ENCODE measurements at places on chromosomes 3 and 15.

DNA sequence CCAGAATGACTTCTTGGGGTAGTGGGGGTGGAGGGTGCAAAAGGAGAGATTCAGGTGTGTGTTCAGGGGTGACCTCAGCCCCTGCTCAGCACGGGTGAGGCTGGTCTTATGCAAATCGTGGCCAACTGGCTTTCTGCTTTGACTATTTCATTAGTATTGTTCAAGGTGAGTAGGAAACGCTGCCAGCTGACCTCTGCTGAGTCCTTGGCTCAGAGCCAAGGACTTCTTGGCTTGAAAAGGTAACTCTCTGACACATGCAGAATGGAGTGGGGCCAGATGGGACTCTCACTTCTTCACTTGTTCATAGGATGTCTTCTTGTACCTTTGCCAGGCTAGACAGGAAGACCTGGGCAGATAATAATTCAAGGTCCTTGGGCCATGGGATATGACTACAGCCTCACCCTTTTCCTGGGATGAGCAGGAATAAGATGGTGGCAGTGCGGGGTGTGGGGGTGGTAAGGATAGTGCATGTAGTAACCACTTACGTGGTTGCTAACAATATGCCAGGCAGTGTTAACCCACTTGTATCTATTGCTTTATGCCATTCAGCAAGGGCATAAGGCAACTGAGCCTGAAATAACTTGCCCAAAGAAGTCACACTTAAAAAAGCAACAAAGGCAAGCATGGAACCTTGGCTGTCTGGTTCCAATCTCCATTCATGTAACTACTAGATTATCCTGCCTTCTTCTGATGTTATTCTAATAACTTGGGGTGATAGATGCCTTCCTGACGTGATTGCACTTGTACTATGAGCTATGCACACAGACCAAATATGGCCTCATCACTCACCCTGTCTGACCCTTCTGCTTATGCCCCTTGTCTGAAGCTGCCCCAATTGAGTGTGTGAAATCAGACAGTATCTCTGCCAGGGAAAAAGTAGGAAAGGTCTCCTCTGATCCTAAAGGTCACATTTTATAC is 193.1 kb downstream of the NR1D2 start:
- DNase-seq: no peak

GRCh38 chr3:184284696-184285095 is 8.9 kb downstream of the ECE2 start:
- no peak for DNase-seq

- no peak for DNase-seq
Measured at GRCh38 chr3:171615686-171616085, 155.5 kb upstream of the TNIK start.

DNA sequence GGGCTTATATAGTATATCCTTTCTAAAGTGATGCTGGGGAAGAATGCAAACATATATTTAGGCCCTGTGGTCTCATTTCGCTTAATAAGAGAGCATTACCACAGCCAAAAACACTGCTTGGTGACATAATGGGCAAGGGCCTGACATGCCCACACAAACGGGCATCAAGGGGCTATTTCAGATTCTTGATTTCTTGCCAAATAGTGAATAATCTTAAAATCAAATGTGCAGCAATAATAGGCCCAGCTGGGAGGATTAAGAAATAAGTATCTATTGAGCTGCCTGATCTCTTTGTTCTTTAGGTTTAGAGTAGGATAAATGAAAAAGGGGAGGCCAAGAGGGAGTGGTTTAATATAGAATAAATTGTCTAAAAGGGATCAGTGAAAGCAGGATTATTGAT is 241.0 kb upstream of the GBE1 start:
- no peak for DNase-seq

GRCh38 chr3:174192471-174192870 is 666.7 kb upstream of the NAALADL2 start:
- DNase-seq: no peak

DNA sequence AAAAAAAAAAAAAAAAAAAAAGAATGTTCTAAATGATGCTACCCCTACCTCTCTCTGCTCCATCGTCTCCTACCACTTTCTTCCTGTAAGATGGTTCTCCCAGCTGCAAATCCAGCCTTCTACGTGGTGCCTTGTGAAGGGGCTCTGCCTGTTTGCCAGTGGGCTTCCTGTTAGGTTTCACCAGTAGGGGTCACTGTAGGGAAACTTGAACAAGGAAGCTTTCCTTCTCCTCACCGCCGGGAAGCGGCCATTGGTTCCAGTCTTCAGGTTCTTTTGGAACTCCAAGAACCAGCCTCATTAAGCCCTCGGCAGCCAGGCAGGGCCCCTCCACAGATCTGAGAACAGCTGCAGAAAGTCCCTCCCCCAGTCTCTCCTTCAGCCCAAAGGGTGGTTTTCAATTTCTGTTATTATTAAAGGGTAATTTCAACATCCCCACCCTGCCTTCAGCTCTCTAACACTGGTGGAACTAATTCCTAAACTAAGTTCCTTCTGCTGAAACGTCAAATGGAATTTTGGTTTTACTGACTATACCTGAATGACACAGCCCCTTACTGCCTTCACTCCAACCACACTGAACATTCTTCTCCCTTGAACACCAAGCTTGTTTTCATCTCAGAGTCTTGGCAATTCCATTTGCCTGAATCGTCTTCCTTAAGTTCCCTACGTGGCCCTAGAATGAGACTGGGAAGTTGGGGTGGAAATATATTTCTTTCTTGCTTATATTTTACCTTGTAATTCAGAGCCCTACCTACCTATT is 13.5 kb downstream of the MCCC1 start:
- peak; percentile 22 for DNase-seq

GRCh38 chr15:83365370-83365938 is 81.0 kb upstream of the BNC1 start:
- no peak for DNase-seq

DNA sequence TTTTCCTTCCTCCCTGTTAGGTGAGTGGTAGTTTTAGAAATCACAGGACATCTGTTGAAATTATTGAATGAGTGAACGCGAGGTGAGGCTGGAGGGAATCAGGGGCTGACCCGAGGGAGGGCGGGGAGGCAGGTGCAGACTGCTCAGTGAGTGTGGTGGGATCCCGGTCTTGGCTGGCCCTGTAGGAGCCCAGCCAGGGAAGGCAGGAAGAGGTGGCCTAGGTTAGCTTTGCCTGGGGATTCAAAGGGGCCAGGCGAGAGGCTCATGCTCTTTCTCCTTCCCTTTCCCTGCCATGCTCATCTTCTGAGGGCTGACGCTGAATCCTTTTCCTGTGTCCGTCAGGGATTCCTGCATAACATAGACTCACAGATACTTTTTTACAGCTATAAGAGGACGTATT is 15.1 kb downstream of the CACNA1D start:
- DNase-seq: no peak

DNA sequence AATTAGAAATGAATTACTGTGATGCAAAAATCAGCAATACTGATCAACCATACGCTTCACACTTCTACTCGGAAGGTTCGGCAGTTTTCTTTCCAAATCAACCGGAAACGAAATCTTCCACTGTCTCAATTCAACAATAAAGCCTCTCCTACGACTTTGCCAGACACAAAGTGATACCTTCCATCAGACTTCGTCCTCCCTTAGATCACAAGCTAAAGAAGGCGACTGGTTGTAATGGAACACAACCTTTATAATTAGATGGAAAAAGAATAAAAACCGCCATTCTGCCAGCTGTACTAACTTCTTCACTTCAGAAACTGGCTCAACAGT is 618 bp downstream of the PARL start:
- DNase-seq: no peak

DNA sequence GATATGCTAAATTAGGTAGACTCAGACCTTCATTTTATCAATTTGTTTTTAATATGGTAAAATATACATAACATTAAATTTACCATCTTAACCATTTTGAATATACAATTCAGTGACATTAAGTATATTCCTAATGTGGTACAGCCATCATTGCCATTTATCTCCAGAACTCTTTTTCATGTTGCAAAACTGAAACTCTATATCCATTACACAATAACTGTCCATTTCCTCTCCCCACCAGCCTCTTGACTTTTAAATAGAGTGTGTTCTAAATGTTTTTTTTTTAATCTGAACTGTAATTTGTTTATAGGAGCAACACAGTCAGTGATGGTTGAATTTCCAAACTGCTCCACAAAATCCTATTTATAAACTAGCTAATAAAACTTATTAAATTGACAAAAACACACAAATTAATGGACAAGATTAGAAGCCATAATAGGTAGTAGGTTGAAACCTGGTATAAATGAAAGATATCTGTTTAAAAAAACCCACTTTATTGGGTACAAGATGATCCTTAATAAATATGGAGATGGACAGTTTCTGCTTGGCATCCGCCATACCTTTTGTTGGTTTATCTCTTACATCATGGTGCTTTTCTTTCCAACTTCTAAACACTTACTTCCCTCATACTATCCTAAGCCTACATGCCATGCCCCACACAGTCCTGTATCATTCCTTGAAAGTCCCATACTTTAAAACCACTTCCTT is 142.4 kb downstream of the ZPLD1 start:
- no peak for DNase-seq

- DNase-seq: no peak
Measured at GRCh38 chr3:188421151-188421821, 267.3 kb downstream of the LPP start.

DNA sequence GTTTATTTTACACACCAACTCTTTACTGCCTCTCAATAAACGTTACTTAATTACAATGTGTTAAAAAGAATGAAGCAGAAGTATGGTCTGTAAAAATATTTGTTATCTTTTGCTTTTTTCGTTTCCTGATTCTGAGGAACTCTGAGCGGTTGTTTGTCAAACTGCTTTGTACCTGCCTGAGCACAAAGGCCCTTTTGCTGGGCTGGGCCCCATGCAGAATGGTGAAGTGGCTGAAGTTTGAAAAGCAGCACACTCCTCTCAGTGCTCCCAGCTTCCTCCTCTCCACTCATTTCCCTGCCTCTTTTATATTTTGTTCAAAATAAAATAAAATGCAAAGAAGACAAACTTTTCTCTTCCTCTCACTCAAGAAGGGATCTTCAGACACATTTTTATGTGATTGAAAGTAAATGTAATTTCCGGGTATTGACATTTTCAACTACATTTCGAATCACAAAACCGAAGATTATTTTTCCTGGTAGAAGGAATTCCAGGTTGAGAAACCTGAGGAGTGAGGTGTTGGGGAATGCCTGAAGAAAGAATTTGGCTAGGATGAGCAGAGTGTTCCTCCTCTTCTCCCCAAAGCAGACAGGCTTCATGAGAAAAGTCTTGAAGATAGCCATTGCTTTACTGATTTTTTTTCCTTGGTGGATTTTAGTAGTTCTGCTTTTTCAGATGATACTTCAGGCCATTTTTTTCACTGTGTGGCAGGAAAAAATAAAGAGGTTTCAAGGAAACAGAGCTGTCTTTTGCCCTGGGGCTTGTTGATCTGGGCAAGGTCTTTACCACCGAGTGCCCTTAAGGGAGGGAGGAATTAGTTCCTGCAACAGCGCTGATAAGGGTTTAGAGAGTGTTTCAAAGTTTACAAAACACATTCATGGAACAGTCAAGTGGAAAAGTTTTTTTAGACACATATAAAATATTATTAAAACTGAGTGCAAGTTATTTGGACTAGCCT is 229.8 kb downstream of the NFKBIZ start:
- no peak for DNase-seq

GRCh38 chr15:55993804-55994560 is 570 bp upstream of the NEDD4 start:
- DNase-seq: no peak

DNA sequence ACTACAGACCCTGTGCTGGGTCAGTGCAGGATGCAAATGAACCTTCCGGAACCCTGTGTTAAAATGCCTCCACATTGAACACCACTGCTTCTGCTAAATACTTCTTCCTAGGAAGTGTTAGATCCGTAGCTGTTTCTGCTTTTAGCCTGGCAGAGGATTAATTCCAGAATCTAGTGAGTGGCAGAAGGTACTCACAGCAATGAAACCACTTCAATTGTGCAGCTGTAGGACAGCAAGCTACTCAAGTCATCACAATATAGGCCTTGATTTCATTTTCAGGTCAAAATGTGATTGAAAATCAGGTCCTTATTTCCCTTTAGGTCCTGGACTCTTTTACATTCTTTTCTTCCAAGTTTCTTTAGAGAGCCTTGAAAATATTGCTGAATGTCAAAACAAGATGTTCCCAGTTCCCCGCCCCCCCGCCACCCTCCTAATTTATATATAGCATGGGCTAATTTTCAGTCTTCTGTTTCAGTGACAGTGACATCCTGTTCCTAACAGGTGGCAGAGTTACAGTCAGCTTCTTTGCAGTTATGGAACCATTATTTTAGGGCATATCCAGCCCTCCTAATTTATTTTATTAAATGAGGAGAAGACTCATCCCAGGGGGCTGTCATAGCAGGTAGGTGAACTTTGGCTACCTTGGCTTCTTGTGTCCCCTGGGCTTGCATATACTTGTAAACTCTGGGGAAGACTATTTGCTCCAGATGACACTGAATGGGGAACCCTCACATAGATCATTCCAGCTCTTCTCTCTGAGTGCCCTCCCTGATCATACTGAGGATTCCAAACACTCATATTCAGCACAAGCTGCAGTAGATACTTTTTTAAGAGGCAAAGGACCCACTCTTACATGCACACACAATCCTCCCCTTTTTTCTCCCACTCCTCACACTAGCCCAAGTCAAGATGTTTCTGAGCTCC is 28.0 kb upstream of the ARNT2 start:
- DNase-seq: no peak

- DNase-seq: no peak
Measured at GRCh38 chr15:80929689-80930088, 59.9 kb downstream of the MESD start.

DNA sequence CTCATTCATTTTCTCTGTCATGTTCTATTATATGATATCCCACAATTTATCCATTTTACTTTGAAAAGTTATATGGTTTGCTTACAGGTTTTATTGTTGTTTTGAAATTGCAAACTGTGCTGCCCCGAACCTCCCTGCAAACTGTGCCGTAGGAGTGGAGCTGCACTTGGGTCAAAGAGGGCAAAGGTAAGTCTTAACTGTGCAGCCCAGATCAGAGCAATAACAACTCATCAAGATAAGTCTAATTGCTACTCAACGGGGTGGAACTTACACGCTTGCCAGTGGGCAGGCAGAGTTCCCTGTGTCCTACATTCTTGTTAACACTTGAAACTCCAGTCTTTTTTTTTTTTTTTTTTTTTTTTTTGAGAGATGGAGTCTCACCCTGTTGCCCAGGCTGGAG is 33.2 kb downstream of the ZDHHC19 start:
- no peak for DNase-seq

- DNase-seq: no peak
Measured at GRCh38 chr3:48558493-48559134, 2.0 kb upstream of the PFKFB4 start.

- DNase-seq: no peak
Measured at GRCh38 chr15:69039516-69040225, 25.2 kb downstream of the NOX5 start.

GRCh38 chr15:53752406-53752805 is 7.1 kb downstream of the WDR72 start:
- DNase-seq: no peak

GRCh38 chr15:100947760-100948429 is 28.7 kb downstream of the LRRK1 start:
- DNase-seq: no peak
